CD8-positive, alpha-beta T cell (primary cell): ENCODE measurements at places on chromosomes 7 and 10.

DNA sequence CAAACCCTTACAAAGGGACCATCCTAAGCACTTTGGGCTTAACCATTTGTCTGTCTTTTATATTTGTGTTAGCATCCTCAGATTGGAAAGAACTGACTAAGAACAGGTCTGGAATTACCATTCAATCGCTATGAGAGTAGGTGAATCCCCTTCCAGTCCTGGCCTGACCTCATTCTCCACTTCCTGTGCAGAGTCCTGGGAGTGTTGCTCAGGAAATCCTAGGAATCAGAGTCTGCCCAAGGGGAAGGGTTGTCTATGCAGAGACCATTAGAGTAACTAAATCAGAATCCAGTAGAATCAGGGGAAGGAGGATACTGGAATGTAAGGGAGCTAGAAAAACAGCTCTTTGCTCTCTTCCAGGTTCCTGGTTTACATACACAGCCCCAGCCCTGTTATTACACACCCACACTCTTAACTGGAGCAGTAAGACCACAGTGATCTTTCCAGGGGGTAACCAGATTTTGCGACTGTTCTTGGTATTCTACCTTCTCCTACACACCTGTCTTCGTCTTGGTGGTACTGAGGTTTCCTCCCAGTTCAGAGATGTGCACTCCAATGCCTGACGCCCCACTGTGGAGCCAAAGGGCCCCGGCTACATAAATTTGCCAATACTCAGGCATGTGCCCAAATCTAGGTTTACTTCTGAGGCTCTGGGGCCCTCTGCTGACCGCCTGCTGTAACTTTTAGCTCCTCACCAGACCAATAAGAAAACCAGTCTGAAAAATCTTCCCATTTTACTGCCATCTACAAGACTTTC is 103.7 kb downstream of the RNF216 start:
- no peak for DNase-seq

- no peak for DNase-seq
These were observed 33.5 kb downstream of the EZH2 start for GRCh38 chr7:148850564-148850963.

GRCh38 chr7:116310141-116310540 is 99.8 kb downstream of the TES start:
- DNase-seq: no peak

- DNase-seq: no peak
These were observed 10.6 kb upstream of the TSPAN14 start for GRCh38 chr10:80443531-80443974.

GRCh38 chr10:12639996-12640944 is 290.9 kb downstream of the CAMK1D start:
- no peak for DNase-seq

DNA sequence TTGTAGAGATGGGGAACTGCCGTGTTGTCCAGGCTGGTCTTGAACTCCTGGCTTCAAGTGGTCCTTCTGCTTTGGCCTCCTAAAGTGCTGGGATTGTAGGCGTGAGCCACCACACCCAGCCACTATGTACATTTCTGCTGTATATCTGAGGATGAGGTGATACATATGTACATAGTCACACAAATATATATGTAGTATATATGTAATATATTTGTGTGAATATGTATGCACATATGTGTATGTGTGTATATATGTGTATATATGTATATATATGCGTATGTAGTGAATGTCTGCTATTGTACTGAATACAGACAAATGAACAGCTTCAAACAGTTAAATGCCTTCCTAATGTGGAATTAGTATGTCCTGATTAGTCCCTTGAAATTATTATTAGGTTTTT is 70.3 kb downstream of the EXOC6 start:
- no peak for DNase-seq

DNA sequence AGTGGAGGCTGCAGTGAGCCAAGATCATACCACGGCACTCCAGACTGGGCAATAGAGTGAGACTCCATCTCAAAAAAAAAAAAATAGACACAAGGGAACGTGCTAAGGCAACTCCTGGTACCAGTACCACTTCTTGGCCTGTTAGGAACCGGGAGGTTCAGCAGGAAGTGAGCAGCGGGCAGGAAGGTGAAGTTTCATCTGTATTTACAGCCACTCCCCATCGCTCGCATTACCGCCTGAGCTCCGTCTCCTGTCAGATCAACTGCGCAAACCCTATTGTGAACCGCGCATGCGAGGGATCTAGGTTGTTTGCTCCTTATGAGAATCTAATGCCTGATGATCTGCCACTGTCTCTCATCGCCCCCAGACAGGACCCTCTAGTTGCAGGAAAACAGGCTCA is 69.9 kb upstream of the FOXK1 start:
- no peak for DNase-seq

DNA sequence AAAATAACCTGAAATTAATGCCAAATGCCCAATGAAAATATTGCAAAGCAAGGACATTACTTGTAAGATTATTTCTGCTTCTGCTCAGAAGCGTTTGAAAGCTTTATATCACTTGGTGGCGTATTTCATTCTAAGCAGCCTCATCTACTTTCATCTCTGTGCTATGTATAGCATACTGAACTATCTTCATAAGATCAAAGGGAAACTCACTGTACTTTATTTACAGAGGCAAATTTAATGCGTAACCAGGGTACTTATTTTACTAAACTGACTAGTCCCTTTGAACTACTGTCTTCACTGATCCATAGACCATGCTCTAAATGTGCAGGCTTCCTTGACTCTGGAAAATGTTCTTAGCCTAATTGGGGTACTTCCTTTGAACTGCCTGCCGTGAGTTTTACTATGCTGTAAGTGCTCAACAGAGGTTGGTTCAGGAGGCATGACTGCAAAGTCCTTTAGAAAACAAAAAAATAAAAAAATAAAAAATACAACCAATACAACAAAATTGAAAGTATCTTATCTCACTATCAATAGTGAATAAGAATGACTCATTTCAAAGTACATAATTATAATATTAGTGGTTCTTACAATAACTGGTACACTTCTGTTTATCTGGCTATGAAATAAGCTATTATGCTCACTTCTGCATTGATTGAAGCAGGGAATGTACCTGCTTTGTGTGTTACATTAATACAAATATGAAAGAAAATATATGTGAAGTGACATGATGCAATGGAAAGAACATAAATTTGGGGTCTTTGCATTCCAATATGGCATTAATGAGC is 41.0 kb upstream of the TSPAN12 start:
- no peak for DNase-seq

- DNase-seq: no peak
These were observed 1404.2 kb upstream of the CELF2 start for GRCh38 chr10:9613338-9614075.

DNA sequence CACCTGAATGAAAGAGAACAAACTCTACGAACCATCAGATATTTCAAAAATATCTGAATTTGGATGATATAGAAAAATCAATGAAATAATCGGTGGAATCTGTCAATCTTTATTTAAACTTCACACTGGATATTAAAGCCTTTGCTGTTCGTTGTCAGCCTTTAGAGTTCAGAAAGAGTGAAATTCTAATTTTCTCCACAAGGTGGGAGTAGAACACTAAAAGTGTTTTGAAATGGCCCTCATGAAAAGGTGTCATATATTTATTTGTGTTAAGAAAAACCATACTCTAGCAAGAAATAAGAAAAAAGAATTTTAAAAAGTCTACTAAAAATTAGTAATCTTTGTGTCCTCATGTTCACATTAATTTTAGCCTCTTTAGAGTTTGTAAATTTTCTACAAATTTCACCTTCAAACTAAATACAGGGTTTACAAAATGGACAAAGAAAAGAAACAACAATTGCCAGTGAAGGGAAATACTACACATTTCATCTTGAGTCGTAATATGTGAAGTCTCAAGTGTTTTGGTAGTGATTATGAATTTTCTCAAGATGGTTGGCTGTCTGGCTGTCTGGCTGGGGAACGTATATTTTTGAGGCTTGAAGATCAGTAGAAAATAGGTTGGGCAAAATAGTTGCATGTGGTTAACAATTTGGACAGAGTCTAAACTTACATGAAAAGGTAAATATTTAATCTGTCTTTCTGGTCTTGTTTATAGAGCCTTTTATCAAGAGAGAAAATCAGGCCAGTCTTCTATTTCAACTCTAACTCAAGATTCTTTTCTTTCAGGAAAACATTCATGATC is 43.7 kb downstream of the DNAJB9 start:
- no peak for DNase-seq

DNA sequence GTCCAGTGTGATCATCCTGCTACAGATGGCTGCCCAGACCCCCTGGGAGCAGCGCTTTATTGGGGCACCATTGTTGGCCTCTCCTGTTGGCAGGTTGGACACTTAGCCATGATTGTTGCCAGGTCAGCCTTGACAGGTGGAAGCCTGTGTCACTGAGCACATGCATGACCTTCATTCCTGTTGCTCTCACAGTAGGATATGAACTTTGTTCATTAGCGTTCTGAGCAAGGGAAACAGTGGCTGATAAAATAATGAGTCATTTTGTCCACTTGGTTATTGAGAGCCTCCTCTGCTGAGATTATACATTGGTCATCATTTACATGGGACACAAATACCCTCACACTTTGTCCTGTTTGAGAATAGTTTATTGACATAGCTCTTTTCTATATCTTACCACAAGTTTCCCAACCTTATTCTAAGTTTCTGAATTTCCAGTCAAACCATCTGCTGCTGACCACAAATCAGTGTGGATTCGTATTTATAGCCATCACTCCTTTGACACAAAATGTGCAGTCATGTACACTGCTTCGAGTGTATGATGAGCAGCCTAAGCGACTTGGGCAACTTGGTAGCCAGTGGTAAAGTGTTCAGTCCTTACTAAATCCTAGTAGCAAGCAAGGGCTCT is 102.6 kb downstream of the TPST1 start:
- DNase-seq: no peak

GRCh38 chr10:6173203-6173602 is 29.5 kb upstream of the PFKFB3 start:
- DNase-seq: peak; percentile 39

- no peak for DNase-seq
These were observed 291.3 kb downstream of the REEP3 start for GRCh38 chr10:63812501-63812900.

DNA sequence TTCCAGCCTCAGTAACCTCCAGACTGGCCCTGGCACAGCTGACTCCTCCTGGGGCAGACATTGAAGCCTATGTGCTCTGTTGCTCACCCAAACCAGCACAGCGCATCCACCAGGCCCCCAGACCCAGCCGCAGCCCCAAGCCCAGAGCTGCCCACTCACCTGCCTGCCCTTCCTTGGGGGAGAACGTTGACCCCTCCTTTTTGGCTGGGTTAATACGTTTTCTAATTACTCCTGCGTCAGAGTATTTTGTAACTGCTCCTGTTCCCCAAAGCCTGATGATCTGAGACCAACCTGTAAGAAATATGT is 106.9 kb upstream of the NPS start:
- DNase-seq: no peak

DNA sequence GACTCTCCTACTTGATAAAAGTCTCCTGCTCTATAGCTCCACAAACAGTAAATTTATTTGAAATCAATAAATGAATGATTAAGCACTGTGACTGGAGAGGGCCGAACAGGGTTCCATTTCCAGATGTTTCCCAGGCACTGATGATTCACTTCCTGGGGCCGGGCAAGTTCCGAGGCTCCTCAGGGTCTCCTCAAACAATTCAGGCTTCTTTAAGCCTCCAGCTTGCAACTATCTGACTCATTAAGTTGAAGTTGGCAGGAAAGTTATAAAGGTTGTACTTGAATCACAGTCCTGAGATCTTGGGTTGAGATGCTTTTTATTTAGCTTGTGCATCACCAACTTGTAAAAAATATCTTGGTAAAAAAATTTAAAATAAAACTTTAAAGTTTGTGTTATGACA is 612.9 kb downstream of the DNAJB6 start:
- no peak for DNase-seq

DNA sequence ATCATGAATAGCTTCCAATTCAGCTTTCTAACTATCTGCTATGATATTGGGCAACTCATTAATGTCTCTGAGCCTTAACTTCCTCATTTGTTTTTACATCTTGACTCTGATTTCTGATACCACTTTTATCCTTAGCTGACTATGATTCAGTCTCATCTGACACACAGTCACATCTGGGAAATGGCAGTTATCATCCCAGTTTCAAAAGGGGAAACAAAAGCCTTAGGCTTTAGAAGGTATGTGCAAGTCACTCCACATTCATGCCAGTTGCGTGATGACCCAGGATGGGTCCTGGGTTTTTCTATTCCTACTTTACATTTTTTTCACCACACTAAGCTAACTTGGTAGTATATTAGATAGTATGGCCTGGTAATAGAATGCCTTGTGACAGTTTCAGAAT is 12.7 kb downstream of the SCIN start:
- DNase-seq: no peak

- DNase-seq: no peak
These were observed 2.9 kb upstream of the ZNF467 start for GRCh38 chr7:149776289-149776688.

GRCh38 chr7:30743371-30744074 is 8.4 kb upstream of the INMT start:
- no peak for DNase-seq

DNA sequence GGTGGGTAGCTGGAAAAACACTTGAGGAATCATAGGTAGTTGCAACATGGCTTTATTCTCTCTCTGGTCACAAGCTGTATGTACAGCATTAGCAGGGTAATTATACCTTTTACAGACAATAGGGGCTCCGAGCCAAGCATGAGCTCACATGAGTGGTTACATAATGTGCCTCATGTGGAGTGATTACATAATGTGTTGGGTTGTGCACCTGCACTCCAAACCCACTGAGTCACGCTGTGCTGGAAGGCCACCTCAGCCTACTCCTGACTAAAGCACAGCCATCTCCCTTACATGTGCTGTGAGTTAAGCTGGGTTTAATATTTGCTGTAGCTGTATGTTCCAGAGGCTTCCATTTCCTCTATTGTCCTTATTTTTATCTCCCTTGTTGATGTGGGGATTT is 348.7 kb upstream of the SEMA3C start:
- DNase-seq: no peak

GRCh38 chr10:99330347-99330924 is 1.3 kb downstream of the CNNM1 start:
- no peak for DNase-seq

DNA sequence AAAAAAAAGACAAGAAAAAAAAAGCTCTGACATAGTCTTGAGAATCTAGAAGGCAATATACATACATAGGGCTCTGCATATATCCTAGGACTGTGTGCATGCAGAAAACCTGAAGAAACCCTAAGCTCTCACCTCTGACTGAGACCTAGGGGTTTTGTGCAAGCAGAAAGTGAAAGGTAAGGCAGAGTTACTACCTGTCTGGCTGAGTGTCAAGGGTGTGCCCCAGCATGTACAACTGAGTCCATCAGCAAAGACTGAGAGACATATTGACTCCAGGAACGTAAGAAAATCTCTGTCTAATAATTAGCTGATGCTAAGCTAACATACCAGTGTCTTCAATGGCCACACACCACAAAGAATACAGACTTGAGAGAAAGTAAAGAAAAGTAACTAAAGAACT is 16.3 kb upstream of the HNRNPH3 start:
- no peak for DNase-seq

- DNase-seq: no peak
These were observed 98.5 kb downstream of the ARHGAP22 start for GRCh38 chr10:48506147-48506917.

DNA sequence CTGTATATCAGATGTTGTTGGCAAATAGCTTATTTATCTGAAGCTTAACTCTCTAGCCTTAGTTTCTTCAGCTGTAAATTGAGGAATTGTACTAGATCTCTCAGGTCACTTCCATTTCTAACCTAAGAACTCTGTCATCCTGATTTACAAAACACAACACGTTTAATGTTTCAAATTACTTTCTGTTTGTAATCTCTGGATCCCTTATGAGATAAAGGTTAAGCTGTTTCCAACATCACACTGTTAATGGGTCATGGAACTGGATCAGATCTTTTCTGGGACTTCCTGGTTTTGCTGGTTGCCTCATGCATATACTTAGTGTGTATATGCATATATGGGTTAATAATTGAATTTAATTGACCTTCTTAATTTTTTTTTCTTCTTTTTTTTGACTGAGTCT is 9.9 kb downstream of the SAMD8 start:
- DNase-seq: no peak
